ENCODE measurements at places on chromosomes 1 and 21.

- peaks cover 7% of the 10 kb centered on the region for H3K4me1 ChIP-seq
- no peaks in the 10 kb centered on the region for H3K27me3 ChIP-seq
- peak within 1 kb of the TSS; percentile 80 for H3K4me3 ChIP-seq
- H3K36me3 ChIP-seq = no peaks in the 10 kb centered on the region
Measured at GRCh38 chr1:201888282-201889089, at the start of gene SHISA4. TSS of gene SHISA4 (plus strand) at chr1:201888898. CDS start at chr1:201888995, 97 bp downstream.

DNA sequence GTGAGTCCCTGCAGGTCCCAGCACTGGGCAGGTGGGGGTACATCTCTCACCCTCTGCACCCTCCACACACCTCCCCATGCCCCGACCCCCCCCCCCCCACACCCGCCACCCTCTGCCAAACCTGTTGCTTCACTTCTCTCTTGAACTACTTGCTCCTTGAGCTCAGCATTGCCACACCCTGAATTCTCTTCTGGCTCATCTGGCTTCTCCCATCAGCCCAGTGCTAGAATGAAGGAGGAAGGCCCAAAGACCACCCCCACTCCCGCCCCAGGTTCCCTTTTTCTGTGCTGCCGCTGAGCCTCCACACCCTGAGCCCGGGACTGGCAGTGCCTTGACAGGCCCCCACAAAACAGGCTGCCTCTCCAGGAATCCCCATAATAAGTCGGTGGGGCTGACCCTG, 6.4 kb upstream of the TNNI1 start:
- H3K27me3 ChIP-seq = no peaks in the 10 kb centered on the region
- no peak for DNase-seq
- no peaks in the 10 kb centered on the region for H3K36me3 ChIP-seq
- no peak overlapping the region for H3K4me3 ChIP-seq
- 0 out of 2 replicates have a peak, but pooled peaks cover 1% of the 10 kb centered on the region for H3K4me1 ChIP-seq

GRCh38 chr1:156376146-156376545, 7.1 kb downstream of the RHBG start:
- no peaks in the 10 kb centered on the region for H3K27me3 ChIP-seq
- no peaks in the 10 kb centered on the region for H3K4me1 ChIP-seq
- no peak overlapping the region for H3K4me3 ChIP-seq
- DNase-seq = no peak

DNA sequence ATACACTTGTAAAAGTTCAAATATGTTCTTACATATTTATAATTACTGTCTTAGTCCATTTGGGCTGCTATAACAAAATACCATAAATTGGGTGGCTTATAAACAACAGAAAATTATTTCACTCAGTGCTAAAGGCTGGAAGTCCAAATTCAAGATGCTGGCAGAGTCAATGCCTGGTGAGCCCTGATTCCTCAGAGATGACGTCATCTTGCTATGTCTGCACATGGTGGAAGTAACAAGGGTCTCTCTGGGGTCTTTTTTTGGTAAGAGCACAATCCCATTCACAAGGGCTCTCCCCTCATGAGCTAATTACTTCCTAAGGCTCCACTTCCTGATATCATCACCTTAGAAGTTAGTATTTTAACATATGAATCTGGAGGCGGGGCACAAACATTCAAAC, 108.0 kb upstream of the DUSP10 start:
- no peak overlapping the region for H3K27ac ChIP-seq
- H3K4me1 ChIP-seq = no peaks in the 10 kb centered on the region
- H3K36me3 ChIP-seq = no peaks in the 10 kb centered on the region
- no peak for DNase-seq
- H3K4me3 ChIP-seq = no peak overlapping the region

- H3K27me3 ChIP-seq = peaks cover 10% of the 10 kb centered on the region
- no peaks in the 10 kb centered on the region for H3K36me3 ChIP-seq
- no peak for DNase-seq
- no peak overlapping the region for H3K27ac ChIP-seq
- H3K4me1 ChIP-seq = no peaks in the 10 kb centered on the region
Measured at GRCh38 chr1:166947398-166948043, 27.8 kb downstream of the ILDR2 start.

DNA sequence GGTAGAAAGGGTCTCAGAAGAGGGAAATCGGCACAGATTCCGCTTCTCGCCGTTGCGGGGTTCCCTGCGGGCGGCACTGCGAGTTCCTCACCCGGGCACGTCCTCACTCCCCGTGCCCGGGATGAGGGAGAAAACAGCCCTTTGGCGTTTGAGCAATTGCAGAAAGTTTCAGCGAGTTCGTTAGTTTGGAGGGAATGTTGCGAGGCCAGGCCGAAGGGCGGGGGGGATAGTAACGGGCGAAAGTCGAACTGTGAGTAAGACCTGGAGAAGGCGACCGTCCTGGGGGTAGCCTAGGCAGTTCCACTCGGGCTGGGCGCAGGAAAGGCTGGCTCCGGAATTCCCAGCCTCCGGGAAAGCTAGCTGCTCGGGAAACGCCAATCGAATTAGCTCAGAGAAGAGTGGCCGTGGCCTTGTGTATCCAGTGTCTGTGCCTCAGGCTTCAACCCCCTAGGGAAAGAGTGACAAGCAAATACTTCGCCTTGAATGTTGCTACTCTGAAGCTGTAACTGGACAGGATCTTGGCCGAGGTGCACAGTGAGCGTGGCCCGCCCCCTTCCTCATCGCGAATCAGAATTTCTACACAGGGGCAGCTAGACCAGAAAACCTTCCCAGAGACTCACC, 787 bp downstream of the PTGFR start:
- no peaks in the 10 kb centered on the region for H3K36me3 ChIP-seq
- DNase-seq = peak; percentile 4
- H3K4me1 ChIP-seq = no peaks in the 10 kb centered on the region
- H3K27me3 ChIP-seq = peaks cover 18% of the 10 kb centered on the region
- H3K27ac ChIP-seq = no peak overlapping the region

DNA sequence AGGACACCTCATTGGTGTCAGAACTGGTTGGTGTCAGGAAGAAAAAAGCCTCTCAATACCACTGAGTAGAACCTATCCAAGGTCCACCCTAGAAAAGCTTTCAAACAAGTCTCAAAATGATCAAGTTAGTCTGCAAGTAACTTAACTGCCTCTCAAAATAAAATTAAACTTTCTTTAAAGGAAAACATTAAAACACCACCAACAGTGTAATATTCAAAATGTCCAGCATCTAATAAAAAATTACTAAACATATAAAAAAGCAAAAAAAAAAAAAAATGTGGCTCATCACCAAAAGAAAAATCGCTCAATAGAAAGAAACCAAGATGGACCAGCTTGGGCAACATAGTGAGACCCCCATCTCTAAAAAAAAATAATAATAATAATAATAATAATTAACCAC, 18.7 kb upstream of the OLFML2B start:
- no peaks in the 10 kb centered on the region for H3K36me3 ChIP-seq
- no peaks in the 10 kb centered on the region for H3K4me1 ChIP-seq
- no peak overlapping the region for H3K27ac ChIP-seq
- no peak overlapping the region for H3K4me3 ChIP-seq
- no peak for DNase-seq

DNA sequence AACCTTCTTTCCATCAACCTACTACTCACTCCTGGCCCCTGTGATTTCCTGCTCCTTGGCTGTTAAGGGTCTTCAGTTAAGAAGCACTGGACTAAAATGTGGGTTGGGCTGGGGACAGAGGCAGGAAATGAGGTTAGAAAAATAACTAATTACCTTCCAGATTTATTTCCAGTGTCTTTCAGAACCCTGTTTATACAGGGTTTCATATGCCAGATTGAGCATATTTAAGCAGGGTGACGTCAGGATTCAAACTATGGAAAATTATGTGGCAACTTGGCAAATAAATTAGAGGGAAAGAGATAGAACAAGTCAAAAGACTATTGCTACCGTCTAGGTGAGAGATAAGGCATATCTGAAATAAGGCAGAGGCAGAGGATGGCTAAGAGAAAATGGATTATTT, 11.7 kb upstream of the MCOLN3 start:
- H3K27me3 ChIP-seq = no peaks in the 10 kb centered on the region
- no peak for DNase-seq
- no peaks in the 10 kb centered on the region for H3K36me3 ChIP-seq
- no peak overlapping the region for H3K4me3 ChIP-seq
- no peaks in the 10 kb centered on the region for H3K4me1 ChIP-seq
- no peak overlapping the region for H3K27ac ChIP-seq

- no peaks in the 10 kb centered on the region for H3K27me3 ChIP-seq
- H3K27ac ChIP-seq = no peak overlapping the region
- no peak for DNase-seq
- no peaks in the 10 kb centered on the region for H3K36me3 ChIP-seq
- H3K4me3 ChIP-seq = no peak overlapping the region
Measured at GRCh38 chr1:178412400-178412770, 84.4 kb downstream of the CLEC20A start.

DNA sequence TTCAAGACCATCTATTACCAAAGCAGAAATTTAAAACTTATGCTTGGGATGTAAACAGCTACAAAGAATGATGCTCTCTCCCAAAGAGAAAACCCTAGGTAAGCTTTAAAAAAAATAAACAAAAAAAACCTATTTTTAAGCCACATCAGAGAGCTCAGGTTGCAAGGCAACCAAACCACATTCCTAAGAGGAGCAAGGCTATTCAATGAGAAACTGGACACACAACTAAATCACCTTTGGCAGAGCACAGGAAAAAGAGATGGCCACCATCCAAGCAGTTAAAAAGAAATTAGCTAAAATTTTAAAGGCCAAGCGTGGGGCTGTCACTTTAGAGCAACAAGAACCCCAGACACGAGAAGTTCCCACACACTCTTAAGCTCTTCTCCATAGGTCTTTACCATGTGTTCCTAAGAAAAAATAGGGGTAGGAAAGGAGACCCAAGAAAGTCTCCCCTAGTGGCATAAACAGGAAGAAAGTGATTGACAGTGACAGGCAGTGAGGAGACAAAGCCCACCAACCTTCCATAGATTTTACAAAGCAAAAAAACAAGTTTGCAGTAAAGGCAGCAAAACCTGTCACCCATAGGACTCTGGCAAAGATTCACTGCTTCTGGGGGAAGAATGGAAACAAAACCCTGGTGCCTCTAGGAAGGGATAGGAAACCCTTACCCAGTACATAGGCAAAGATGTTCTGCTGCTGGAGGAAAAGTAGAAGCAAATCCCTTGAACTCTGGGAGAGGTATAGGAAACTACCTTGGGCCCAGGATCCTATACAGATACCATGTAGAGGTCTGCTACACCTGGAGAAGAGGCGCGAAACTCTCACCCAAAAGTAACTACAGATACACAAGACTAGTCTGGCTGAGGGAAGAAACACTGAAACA, 68.5 kb downstream of the FOXJ3 start:
- no peaks in the 10 kb centered on the region for H3K36me3 ChIP-seq
- H3K4me1 ChIP-seq = no peaks in the 10 kb centered on the region
- H3K27me3 ChIP-seq = no peaks in the 10 kb centered on the region
- no peak overlapping the region for H3K4me3 ChIP-seq

DNA sequence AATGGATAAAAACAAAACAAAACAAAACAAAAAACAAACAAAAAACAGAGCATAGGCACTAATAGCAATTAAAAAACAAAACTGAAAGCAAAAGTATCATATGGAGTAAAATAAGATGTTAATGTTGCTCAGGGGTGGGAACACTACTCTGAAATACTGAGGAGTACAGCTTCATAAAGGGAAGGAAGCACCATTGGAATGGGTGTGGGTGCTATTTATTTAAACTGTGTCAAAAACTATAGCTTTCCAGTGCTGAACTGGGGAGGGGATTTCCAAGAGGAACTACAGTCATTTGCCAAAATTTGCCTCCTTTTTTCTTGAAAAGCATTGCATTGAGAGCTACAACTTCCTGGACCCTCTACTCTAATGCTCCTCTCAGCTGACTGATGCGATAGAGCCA, 40.0 kb downstream of the SPTA1 start:
- no peak for DNase-seq
- no peaks in the 10 kb centered on the region for H3K36me3 ChIP-seq
- H3K4me3 ChIP-seq = no peak overlapping the region
- no peaks in the 10 kb centered on the region for H3K4me1 ChIP-seq
- H3K27ac ChIP-seq = no peak overlapping the region
- peaks cover 2% of the 10 kb centered on the region for H3K27me3 ChIP-seq

DNA sequence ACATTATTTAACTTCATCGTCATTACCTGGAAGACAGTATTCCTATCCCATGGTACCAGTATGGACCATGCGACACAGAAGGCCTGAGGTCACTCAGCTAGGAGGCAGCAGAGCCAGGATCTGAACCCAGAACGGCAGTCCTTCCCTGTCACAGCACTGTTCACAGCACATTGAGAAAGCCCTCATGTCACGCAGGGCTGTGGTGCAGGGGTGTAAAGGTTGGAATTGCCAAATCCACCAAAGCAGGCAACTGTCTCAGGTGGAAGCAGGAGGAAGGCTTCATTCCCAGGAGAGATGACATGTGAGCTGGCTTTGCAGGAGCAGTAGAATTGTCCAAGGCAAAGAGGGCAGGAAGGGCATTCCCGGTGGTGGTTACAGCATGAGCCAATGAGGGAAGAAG, 9.9 kb upstream of the TTC22 start:
- H3K4me1 ChIP-seq = peaks cover 8% of the 10 kb centered on the region
- no peak overlapping the region for H3K27ac ChIP-seq

GRCh38 chr1:145795257-145795881, 28.5 kb downstream of the RNF115 start:
- H3K4me3 ChIP-seq = no peak overlapping the region
- no peaks in the 10 kb centered on the region for H3K27me3 ChIP-seq
- DNase-seq = no peak
- no peaks in the 10 kb centered on the region for H3K36me3 ChIP-seq
- H3K27ac ChIP-seq = no peak overlapping the region

DNA sequence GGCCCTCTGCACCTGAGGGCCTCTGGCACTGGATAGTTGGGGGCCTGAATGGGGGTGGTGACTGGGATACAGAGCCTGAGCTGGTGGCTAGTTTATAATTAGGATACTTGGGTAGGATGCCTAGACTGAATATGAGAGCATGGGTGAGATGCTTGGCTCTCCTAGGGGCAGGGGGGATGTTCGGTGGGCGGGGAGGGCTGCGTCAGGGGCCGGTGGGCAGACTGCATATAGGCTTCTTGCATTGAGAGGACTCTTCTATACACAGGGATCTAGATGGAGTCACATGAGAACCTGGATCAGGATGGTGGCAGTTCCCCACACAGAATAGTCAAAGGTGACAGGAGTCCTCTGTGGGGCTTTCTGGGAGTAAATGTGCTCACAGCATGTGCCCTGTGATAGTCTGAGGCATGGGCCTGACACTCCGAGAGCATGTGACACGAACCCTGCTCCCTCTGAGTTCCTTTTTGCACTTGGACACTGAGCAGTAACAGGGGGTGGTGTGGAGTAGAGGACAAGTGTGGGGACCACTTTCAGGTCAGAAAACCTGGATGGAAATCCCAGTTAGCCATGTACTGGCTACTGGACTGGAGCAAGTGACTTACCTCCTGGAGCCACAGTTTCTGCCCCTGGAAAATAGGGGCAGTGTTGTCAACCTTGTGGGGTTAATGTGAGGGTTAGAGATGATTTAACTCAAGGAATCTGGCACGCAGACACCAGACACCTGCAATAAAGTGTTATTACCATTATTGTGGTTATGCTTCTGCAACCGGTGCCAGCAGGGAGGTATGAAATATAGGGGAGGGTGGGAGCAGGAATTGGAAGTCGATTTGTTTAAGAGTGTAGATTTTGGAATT, 2.2 kb downstream of the MAP7D1 start:
- peaks cover 16% of the 10 kb centered on the region for H3K27me3 ChIP-seq
- H3K27ac ChIP-seq = no peak overlapping the region
- H3K4me3 ChIP-seq = no peak overlapping the region
- no peak for DNase-seq

- 0 out of 2 replicates have a peak, but pooled peaks cover 1% of the 10 kb centered on the region for H3K4me1 ChIP-seq
- no peaks in the 10 kb centered on the region for H3K27me3 ChIP-seq
- H3K4me3 ChIP-seq = no peak overlapping the region
- DNase-seq = no peak
Measured at GRCh38 chr1:161503394-161503748, 1.9 kb upstream of the FCGR2A start.
